Testis (tissue), 5 donors: ENCODE measurements at places on chromosomes 1 and 21. TPM values are rescaled to one million over a fixed set of nuclear protein-coding genes. Genes with fewer than 3 reads are reported as not detected.

Gene RORC
- 30.9 TPM for polyA plus RNA-seq

Gene CFAP74
- polyA plus RNA-seq = 24.9 TPM

Gene TCHH
- polyA plus RNA-seq = 0.53 TPM

Gene RAB25
- polyA plus RNA-seq = 2.1 TPM

Gene SLC2A1
- polyA plus RNA-seq = 19.4 TPM

Gene IFFO2
- 5.0 TPM for polyA plus RNA-seq

Gene RCAN3
- 4.2 TPM for polyA plus RNA-seq

Gene ITGB2
- 27.4 TPM for polyA plus RNA-seq

Gene SIK1
- polyA plus RNA-seq = not detected

Gene LAMB3
- polyA plus RNA-seq = 1.7 TPM

Gene PCP4L1
- polyA plus RNA-seq = 4.3 TPM
